ENCODE measurements at places on chromosomes 12 and 14. TPM values are rescaled to one million over a fixed set of nuclear protein-coding genes. Genes with fewer than 3 reads are reported as not detected.
A peak's percentile ranks its signal among the peaks of the same experiment; 100 is the strongest.

- no peak for DNase-seq
These were observed 68.7 kb downstream of the NOS1 start for GRCh38 chr12:117292688-117293087.

- no peak for DNase-seq
These were observed 471.2 kb upstream of the ATXN7L3B start for GRCh38 chr12:74066476-74066875.

- no peak for DNase-seq
These were observed 27.9 kb upstream of the DICER1 start for GRCh38 chr14:95185033-95185766.

GRCh38 chr12:70120970-70121369 lies 122.3 kb upstream of the CNOT2 start:
- DNase-seq: no peak

DNA sequence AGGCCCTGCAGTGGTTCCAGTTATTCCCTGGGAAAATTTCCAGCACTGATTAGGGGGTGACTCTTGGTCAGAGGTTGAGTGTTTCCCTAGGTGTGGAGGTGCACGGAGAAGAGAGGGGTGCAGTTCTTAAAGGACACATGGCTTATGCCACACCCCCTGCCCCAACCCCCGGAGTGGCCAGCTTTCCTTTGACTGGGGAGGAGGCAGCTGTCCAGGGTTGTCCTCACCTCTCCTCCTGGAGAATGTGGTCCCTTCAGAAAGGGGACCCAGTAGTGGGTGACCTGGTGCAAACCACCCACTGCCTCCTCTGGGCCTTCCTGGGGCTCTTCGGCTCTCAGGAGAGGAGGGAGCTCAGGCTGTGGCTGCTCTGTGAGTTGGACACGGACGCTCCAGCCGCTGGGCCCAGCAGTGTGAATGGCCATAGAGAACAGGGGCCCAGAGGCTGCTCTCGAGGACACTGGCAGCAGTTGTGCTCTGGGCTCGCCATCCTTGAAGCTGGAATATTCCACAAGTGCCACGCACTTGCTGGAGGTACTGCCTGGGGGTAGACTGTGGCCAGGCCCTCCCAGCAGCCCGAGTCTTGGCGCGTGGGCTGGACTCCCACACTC lies 13.6 kb downstream of the PACS2 start:
- no peak for DNase-seq

- peak; percentile 48 for DNase-seq
These were observed at the start of gene TMPRSS12 for GRCh38 chr12:50842637-50843493. Gene TMPRSS12 (plus strand): TSS chr12:50842926. CDS start chr12:50842965, 39 bp downstream.

GRCh38 chr12:45354399-45354798 lies 138.5 kb downstream of the ANO6 start:
- peak; percentile 2 for DNase-seq

GRCh38 chr14:64476438-64476837 lies 11.1 kb downstream of the AKAP5 start:
- no peak for DNase-seq

- DNase-seq: no peak
These were observed 471 bp downstream of the MTRFR start for GRCh38 chr12:123233505-123234308.

- peak; percentile 17 for DNase-seq
These were observed 20.3 kb downstream of the FIGNL2 start for GRCh38 chr12:51827925-51828818.

DNA sequence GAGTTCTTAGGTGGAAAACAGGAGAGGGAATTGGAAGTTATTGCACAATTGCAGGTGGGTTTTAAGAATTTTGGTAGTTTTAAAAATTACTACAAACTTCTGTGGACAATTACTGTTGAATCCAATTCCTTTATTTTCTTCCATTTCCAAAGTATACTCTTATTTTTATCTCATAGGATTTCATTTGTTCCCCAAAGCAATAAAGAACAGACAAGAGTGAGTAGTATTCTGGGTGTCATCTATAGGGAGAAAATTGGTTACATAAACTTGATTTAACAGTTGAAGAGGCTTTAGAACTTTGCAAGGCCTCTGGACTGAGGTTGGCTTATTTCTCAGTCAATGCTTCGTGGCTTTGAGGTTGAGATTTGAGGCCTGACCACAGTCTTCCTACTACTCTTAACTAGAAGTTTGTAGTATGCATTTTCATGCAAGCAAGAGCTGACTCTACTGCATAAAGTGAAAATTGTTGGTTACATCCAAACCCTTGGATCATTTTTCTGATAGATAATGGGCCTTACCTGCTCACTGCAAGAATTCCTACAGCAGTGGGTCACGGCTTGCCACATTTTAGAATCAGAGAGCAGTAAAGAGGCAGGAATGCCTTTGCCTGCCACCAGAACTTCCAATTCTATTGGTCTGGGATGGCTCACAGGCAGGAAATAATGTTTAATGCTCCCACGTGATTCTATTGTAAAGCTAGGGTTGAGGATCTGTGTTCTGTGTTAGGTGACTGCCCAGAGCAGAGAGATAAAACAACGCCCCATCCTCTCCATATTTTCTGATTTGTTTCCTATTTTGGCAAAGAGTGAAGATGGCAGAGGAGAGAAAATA lies 270.5 kb downstream of the TTC6 start:
- no peak for DNase-seq

DNA sequence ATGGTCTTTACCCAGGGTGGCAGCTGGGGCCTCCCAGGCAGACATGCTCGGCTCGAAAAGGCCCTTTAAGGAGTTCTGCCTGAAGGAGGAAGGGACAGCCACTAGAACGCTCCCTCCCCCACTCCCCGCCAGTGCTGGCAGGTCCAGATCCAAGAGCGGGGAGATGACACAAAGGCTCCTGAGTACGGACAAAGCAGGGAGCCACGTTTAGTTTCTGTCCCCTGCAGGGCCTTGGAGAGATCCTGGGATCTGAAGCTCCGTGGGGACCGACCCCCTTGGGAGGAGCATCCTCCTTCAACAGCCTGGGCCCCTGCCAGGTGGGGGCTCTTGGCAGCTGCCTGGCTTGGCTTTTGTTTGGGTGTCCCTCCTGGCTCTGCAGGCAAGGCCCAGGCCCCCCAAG lies 89.7 kb downstream of the ESRRB start:
- DNase-seq: no peak

DNA sequence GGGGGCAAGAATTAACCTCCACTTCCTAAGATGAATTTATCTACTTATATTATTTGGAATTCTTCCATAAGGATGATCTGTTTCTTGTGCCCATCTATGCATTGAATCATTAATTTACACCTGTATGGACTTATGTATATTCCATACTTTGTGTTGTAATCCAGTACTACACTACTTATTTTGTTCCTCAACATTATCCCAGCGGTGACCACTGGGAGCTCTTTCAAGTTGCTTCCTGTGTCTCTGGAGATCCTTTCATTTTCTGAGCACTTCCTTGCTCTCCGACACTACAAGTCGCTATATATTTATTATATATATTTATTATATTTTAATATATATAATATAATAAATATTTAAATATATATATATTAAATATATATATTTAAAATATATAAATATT lies 54.9 kb upstream of the SCN8A start:
- DNase-seq: no peak

GRCh38 chr14:100803226-100803625 lies 22.7 kb upstream of the MEG3 start:
- DNase-seq: no peak

DNA sequence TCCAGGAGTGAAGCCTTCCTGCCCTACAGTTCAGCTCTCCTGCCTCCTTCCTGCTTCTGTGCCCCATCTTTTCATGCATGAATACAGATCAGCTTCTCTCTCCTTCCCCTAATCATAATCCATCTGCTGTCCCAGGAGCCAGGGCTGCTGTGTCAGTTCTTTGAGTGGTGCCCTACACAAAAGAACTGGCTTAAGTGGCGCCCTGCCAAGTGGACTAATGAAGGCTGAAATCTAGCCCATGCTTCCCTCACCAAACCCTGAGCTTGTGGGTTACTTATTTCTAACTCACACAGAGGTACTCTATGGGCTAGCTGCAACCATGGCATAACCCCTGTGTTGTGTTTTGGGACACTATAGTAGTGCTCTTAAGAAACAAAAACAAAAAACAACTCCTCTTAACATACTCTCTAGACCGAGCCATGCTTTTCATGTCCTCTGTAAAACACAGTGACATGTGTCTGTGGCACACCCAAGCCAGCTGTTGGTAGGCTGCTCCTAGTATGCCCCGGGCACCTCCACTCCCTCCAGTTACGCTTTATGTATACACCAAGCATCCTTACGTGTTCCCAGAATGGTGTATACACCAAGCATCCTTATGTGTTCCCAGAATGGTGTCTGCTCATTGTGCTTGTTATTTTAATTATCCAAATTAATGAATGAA lies 19.3 kb upstream of the ETV6 start:
- peak; percentile 32 for DNase-seq

GRCh38 chr12:108700833-108701541 lies 30.3 kb downstream of the CORO1C start:
- DNase-seq: no peak

GRCh38 chr12:102480406-102480805 lies at the start of gene IGF1:
Gene IGF1 (minus strand): TSS chr12:102480563. CDS start chr12:102480381, 182 bp downstream.
- DNase-seq: no peak

GRCh38 chr12:18145924-18146323 lies 55.9 kb upstream of the RERGL start:
- no peak for DNase-seq

GRCh38 chr12:75489613-75490210 lies 9.2 kb downstream of the GLIPR1 start:
- DNase-seq: no peak

DNA sequence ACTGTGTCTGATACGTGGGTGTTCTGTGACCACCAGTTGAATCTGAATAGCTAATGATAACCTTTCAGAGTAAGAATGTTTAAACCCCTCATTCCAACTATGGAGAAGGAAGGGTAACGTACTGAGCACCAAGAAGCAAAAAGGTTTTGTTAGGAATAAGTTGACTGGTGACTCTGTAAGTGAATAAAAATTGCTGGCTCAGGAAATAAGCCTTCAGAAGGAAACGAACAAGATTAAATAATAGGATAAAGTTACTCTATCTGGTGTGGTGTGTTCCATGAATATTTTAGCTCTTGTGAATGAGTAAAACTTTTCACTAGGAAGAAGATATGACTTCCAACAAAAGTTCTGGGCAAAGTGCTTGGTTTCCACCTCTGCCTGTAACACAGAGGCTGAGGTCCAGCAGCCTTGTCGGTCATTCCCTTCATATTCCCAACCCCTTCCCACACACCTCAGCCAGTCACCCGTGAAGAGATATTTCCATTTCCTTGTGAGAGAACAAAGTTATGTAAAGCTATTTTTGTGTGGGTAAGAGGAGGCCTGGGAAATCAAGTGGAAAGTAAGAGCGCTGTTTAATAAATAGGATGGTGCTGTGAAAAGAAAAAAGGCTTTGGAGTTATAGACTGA lies 47.1 kb downstream of the ARF6 start:
- DNase-seq: no peak

DNA sequence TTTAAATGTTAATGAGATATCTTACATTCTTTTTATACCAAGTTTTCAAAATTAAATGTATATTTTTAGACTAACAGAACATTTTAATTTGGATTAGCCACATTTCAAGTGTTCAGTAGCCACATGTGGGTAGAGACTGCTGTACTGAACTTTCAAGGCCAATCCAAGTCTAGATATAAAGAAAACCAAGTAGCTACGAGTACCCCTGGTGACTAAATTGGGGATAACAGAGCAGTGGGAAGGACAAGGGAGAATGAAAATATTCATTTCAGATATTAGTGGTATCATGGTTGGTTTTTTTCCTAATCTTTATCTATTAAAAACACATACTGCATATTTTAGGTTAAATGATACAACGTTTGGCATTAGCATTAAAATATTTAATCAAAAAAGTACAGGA lies 69.4 kb upstream of the RHOJ start:
- peak; percentile 11 for DNase-seq

GRCh38 chr14:51554953-51555352 lies 96.8 kb upstream of the FRMD6 start:
- no peak for DNase-seq

DNA sequence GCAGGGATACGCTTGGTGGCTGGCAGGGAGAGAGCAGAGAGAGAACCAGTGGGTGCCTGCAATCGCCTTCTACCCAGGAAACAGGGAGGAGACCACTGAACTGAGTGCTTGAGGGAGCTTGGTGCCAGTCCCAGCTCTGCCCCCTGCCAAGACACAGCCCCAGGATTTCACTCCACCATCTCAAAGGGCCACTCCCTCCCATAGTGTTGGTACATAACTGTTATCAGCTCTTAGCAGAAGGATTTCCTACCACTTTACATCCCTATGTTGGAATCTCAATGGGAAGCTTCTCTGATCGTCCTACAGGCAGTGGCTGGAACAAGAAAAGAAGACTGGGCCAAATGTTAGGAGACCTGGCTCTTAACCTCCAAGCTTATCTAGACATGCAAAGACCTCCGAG lies 157.4 kb upstream of the FOXN3 start:
- no peak for DNase-seq

GRCh38 chr12:117857632-117858612 lies 110.9 kb downstream of the KSR2 start:
- peak; percentile 77 for DNase-seq

DNA sequence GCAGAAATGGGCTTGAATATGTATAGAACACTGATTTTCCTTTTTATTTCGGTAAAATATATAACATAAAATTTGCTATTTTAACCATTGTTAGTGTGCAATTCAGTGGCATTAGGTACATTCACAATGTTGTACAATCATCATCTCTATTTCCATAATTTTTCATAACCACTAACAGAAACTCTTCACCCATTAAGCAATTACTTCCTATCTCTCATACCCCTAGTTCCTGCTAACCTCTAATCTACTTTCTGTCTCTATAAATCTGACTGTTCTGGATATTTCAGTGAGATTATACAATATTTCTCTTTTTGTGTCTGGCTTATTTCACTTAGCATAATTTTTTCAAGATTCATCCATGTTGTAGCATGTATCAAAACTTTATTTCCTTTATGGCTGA lies 8.9 kb upstream of the RNF212B start:
- no peak for DNase-seq

Gene PROX2
- total RNA-seq: not detected

Gene RD3L
- total RNA-seq: not detected

Gene BDKRB2
- 0.27 TPM for total RNA-seq

Gene GZMH
- total RNA-seq: not detected

Gene OR4Q2
- not detected for total RNA-seq

Gene AKT1
- 120 TPM for total RNA-seq

Gene RAD51AP1
- total RNA-seq: 42.8 TPM

Gene STON2
- total RNA-seq: 39.3 TPM

Gene SSPN
- 7.0 TPM for total RNA-seq

Gene KCNJ8
- total RNA-seq: not detected

Gene TGM1
- total RNA-seq: 4.5 TPM
